ENCODE measurements at places on chromosomes 4 and X.

DNA sequence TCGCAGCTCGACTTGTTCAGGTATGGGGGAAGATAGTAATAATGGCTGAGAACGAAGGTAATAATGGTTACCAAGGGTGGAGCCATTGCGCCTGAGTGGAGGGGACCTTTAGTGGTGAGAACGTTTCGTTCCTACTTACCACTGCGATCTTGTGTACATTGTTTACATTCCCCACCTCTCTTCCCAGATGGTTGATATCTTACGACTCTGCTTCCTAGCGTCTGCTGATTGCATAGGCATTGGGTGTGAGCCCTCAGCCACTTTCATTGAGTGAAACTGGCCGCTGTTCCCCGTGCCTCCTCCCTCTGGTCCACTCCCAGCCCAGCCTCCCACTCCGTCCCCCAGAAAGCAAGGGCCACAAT, 850 bp downstream of the IGBP1 start:
- no peak for DNase-seq

GRCh38 chr4:89161841-89162240, 50.5 kb downstream of the TIGD2 start:
- no peak for DNase-seq

DNA sequence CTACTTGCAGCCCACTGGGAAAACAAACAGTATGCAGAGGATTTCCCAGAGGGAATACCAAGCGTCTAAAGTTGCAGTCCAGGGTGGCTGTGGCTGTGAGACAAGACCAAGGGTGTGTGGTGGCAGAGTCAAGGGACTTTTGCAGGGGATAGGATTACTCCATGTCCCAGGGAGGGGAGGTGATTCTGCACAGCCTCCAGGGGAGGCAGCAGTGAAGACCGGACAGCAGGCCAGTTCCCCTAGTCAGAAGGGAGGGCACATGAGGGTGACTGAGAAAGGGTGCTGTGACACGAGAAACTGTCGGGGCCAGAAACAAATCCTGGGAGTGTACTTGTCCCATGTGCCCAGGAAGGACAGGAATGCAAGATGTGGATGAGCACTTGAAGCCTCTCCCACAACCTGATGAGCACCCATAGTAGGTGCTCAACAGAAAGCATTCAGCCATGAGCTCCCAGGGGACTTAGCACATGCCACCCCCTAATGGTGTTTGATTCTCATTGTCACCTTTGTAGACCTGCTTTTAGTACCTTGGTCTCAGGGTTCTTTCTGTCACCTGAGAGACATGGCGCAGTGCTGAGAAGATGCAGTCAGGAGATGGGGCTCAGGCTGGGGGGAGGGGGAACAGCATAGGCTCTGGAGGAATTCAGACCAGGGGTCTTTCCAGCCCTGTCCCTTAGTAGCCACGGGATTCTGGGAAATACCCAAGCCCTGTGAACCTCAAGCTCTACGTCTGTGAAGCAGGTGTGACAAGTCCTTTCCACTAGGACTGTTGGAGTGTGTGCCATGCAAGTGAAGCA, 18.1 kb upstream of the HSFX3 start:
- no peak for DNase-seq

DNA sequence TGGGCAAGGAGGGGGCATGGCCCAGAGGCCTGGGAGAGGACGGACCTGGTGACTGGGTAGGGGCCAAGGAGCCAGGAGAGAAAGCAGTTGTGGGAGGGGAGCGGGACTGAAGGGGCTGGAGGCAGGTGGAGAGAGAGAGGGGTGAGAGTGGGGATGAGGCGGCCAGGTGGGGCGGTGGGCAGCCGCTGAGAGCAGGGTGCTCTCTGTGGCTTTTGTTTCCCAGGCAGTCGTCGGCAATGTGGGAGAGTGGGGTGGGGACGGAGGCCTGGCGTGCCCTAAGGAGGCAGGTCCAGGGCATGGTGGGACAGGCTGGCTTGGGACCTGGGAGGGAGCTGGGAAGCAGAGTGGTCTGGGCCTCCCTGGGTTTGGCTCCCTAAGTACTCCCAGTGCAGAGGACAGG, 3.2 kb upstream of the ATP2B3 start:
- no peak for DNase-seq

DNA sequence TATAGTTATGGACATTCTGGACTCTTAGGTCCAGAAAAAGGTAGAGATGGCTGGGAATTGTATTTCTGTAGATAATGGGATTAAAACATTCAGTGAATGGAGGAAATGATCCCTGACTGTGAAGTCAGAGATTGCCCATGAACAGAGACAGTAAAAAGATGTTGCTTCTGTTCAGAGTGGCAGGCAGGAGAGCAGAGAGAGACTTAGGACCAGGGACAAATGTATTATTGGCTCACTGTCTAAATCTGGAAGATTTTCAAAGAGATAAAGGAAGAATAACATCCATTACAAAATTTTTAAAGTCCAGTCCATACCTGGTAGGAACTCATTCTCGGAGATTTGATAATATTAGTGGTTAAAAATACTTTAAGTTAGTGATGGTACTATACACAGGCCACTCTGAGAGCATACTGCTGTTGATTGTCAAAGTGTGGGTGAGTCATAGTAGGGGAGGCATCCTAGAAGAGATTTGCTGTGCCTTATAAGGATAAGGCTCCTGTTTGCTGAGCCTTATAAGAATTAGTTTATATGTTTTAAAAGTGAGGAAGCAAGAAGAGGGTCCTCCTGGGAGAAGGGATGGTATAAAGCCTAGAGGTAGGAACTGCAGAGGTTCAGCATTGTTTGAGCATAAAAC, 53.0 kb downstream of the JADE3 start:
- no peak for DNase-seq

- DNase-seq = no peak
These were observed 170.9 kb downstream of the RCHY1 start for GRCh38 chr4:75343333-75343732.

GRCh38 chrX:49059681-49060085, 884 bp downstream of the CCDC120 start:
- no peak for DNase-seq

DNA sequence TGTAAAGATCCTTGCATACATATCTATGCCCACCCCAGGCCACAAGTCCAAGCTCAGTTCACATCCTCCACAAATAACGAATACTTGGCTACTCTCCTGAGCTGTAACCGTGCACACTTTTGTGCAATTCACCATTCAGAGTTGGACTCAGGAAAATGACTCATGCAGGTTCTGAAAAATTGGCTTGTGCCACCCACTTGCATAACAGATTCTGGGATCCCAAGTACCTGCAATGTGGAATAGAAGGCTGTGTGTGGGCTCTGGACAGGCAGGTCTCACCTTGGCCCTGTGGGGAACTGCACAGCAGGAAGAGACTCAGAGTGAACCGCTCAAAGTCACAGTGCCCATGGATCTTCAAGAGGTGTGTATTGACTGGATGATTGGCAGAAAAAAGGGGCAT, 502.7 kb downstream of the PACRGL start:
- DNase-seq = no peak

DNA sequence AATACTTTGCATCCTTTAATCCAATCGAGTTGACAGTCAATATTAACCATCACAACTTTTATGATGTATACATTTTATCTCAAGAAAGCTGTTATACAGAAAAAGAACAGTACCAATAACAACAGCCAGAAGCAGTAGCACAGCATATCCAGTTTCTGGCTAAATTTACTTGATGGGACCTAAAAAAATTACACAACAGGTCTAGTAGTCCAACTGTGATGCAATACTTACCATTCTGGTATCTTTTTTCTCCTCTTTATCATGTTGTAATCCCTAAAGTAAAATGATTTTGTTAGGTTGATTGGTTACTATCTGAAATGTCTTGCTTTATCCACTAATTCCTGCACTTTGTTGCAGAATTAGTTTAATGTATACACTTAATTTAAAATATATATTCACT, 1150.6 kb downstream of the FAT4 start:
- no peak for DNase-seq

GRCh38 chrX:103918050-103918449, 44.4 kb upstream of the TMSB15B start:
- DNase-seq = peak; percentile 8

GRCh38 chr4:106273831-106274230, 42.2 kb downstream of the TBCK start:
- no peak for DNase-seq

DNA sequence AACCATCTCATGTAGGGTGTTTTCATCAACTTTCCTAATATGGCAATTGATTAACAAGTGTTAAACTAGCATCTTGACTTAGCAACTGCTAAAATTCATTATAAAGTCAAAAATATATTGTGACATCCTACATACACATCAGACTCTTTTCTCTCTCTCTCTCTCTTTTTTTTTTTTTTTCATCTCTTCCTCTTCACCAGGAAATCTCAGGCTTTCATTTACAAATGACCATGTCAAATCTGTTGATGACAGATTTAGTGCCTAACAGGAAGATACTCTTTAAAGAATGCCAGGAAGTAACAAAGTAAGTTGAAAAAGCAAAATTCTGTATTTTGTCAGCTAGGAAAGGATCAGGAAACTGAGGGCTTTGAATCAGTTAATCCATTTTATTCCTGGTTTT, 365.5 kb downstream of the PCDH7 start:
- DNase-seq = no peak

- DNase-seq = no peak
These were observed 82.1 kb downstream of the SLC39A8 start for GRCh38 chr4:102263024-102263787.

DNA sequence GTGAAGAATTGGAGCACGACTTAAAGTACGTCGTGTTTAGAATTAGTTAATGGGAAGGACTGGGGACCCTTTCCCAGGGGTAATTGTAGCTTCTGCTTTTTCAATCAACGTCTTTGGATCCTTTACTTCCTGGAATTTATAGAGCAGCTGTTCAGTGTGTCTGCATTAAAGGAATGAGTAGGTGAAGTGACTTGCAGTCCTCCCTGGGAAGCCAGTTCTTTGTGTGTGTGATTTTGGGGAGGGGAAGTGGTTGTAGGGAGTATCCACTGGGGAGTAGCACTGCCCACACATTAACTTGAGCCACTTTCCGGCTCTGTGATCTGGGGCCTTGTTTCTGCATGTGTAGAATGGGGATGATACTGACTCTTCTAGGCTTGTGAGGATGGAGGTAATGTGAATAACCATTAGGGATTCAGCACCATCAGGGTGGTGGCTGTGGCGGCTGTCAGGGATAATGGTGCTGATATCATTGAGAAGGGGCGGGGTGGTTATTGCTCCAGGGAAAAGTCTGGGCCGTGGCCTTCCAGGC, 54.7 kb downstream of the TMEM131L start:
- no peak for DNase-seq

- no peak for DNase-seq
These were observed 192.0 kb downstream of the PPP3CA start for GRCh38 chr4:101155368-101155767.

DNA sequence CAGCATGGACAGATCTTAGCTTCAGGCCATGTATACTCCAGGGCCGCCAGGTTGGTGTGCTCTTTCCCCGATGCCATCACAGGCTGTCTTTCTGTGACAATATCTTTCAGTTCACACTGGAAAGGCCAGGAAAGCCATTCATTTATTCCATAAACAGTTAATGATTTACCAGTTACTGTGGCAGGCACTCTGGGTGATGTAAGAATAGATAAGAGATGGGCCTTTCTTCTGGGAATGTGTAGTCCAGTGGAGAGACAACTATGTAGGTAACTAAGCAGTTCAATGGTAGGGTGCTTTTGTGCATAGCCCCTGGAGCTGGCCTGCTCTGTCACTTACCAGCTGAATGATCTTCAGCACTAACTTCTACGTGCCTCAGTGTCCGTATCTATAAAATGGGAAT, 46.3 kb upstream of the LEF1 start:
- DNase-seq = no peak

DNA sequence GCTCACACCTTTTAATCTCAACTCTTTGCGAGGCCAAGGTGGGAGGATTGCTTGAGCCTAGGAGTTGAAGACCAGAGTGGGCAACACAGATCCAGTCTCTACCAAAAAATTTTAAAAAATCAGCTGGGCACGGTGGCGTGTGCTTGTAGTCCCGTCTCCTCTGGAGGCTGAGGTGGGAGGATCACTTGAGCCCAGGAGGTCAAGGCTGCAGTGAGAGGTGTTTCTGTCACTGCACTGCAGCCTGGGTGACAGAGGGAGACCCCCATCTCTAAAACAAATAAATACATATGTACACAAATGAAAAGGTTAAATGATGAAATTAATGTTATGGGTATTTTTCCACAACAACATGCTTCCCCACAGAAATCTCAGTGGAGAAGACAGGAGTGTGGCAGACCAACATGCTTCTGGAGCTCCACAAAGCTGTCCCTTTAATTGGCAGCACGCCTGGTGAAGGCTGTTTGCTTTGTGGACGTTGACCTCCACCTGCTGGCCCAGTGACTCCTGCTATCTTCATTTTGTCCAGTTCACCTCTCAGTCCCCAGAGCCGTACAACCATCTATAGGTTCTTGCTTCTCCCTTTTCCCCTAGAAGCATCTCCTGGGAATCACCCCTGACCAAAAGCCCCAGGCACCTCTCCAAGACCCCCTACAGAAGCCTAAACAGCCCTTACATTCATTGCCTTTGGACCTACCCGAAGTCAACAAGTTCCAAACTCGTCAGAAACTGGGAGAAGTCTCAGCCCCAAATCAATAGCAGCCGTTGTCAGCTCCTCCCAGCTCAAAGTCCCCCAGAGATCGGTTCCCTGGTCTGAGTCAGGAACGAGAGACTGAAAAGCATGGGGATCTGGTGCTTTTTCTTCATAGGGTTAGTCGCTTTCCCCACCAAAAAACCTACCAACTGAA, 36.4 kb upstream of the CD99 start:
- DNase-seq = no peak

DNA sequence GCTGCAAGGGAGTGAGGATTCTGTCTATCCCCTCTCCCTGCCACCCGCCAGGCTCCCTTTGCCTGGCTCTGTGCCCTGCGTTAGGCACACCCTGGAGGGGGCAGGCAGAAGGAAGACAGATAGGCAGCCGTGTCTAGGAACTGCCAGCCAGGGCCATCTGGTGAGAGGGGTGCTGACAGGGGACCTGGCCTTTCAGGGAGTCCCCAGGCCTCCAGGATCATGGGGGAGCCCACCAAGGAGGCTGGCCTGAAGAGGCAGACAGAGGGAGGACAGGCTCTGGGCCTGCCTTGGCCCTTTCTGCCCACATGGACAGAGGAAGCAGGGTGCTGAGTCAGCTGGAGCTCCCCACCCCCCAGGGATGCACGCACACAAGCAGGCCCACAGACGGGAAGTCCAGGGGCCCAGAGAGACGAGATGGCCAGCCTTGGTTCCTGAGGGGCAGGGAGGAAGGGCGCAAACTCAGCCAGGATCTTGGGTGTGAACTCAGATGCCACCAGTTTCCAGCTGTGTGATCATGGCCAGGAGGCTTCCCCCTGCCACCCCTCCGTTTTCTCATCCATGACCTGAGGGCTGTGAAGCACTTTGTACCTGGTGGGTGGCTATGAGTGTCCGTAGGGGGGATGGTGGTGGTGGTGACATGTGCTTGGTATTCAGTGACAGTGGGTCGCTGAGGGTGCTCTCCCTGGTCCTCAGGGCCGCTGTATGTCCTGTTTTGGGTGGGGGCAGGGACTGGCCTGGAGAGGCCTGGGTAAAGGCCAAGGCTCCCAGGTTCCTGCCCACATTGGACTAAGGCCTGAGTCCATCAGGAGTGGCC, 1.8 kb downstream of the SH3BP2 start:
- no peak for DNase-seq

GRCh38 chr4:125444166-125444565, 129.4 kb downstream of the FAT4 start:
- DNase-seq = no peak
